Memory B cell (primary cell): ENCODE measurements at places on chromosomes 7 and 10.

- no peak overlapping the region for H3K27ac ChIP-seq
- H3K36me3 ChIP-seq = no peaks in the 10 kb centered on the region
- no peaks in the 10 kb centered on the region for H3K4me1 ChIP-seq
- no peak overlapping the region for H3K4me3 ChIP-seq
- no peak for DNase-seq
Measured at GRCh38 chr7:28354601-28355402, 57.5 kb upstream of the CREB5 start.

- no peak for DNase-seq
- H3K4me3 ChIP-seq = no peak overlapping the region
- no peaks in the 10 kb centered on the region for H3K36me3 ChIP-seq
- H3K27ac ChIP-seq = no peak overlapping the region
- peaks cover 3% of the 10 kb centered on the region for H3K4me1 ChIP-seq
Measured at GRCh38 chr7:128814499-128814898, 15.7 kb upstream of the FLNC start.

GRCh38 chr7:83701736-83702135 is 52.8 kb upstream of the SEMA3E start:
- DNase-seq = no peak
- H3K36me3 ChIP-seq = no peaks in the 10 kb centered on the region
- no peak overlapping the region for H3K4me3 ChIP-seq
- no peaks in the 10 kb centered on the region for H3K4me1 ChIP-seq

DNA sequence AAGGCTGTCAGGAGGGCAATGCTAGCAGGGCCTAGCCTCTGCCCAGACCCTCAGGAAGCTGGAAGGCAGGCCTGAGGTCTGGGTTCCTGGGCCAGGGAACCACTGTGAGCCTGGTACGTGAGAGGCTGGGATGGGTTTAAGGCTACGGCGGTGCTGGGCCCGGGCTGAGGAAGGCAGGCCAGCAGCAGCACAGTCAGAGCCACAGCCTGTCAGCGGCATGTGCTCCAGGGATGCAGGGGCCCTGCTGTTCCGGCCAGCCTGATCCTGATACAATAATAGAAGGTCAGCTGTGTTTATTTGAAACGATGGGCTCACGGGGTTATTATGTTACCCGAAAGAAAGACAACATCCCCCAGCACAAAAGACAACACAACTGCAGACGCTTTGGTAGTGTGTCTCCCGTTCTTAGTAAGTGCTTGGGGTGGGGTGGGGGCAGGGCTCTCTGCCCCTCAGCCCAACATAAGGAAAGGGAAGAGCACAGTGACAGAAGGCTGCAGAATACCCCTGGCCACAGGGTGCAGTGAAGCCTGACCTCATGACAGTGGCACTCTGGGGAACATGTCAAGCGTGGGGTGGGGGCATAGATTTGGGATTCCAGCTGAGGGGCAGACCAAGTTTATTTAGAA is 95.0 kb downstream of the COL13A1 start:
- no peaks in the 10 kb centered on the region for H3K36me3 ChIP-seq
- H3K27ac ChIP-seq = no peak overlapping the region
- no peaks in the 10 kb centered on the region for H3K4me1 ChIP-seq

GRCh38 chr10:52617346-52617745 is 155.2 kb downstream of the MBL2 start:
- no peaks in the 10 kb centered on the region for H3K4me1 ChIP-seq
- no peaks in the 10 kb centered on the region for H3K36me3 ChIP-seq
- H3K27me3 ChIP-seq = no peaks in the 10 kb centered on the region
- DNase-seq = no peak
- H3K27ac ChIP-seq = no peak overlapping the region

DNA sequence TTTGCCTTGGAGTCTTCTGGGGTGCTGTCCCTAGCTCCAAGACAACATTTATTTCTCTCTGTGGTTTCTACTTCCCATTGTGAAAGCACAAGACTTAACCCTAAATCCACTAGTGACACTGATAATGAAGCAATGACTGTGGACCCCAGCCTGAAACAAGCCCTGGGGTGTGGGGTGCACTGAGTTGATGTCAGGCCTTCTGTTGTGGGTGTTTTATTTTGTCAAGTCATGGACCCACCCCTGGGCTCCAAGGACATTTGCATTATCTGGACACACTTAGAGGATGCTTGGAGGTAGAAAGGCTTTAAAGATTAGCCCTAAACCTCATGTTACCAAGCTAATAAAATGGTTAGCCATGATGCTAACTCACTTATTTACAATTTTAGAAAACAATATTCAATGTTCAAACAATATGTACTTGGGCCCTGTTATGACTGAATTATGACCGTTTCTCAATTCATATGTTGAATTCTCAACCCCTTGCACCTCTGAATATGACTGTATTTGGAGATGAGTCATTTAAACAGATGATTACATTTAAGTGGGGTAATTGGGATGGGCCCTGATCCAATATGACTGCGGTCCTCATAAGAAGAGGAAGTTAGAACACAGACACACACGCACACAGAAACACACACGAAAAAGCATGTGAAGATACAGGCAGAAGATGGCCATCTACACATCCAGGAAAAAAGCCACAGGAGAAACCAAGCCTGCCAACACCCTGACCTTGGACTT is 137.2 kb upstream of the IGFBP3 start:
- H3K27me3 ChIP-seq = no peaks in the 10 kb centered on the region
- H3K27ac ChIP-seq = no peak overlapping the region
- no peak overlapping the region for H3K4me3 ChIP-seq
- no peaks in the 10 kb centered on the region for H3K36me3 ChIP-seq
- H3K4me1 ChIP-seq = no peaks in the 10 kb centered on the region
